ENCODE measurements at places on chromosomes 13 and 19.
A peak's percentile ranks its signal among the peaks of the same experiment; 100 is the strongest.

- DNase-seq = no peak
Observed at GRCh38 chr13:33426131-33426530, 140.6 kb upstream of the STARD13 start.

GRCh38 chr19:15551293-15552004, 43.1 kb downstream of the CYP4F22 start:
- DNase-seq = peak; percentile 77

GRCh38 chr19:33368074-33368864, 5.2 kb upstream of the CEBPG start:
- no peak for DNase-seq

GRCh38 chr13:59562924-59563323, 600.8 kb downstream of the DIAPH3 start:
- DNase-seq = no peak

DNA sequence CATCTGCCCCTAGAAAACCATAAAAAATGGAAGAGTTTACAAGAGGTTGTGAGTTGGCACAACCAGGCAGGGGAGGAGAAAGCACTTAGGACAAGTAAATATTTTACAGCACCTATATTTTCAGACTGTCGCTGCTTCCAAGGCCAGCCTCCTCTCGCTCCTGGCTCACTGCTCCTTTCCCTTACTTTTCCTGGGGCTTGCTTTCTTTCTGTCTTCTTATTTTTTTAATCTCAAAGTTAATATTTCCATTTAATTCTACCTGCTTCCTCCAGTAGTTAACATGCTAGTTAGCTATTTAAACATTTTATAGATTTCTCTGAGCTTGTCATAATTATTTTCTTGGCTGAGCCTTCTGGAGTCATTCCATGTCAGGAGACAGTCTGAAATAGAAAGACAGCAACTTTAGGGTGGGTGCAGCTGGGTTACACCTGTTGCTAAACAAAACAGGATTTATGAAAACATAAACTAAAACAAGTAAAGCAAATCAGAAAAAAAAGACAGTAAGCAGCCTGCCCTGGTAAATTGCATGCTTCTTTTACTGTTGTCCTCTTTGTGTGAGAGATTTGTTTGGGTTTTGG, 330.1 kb downstream of the DLEU7 start:
- no peak for DNase-seq

- no peak for DNase-seq
Observed at GRCh38 chr19:43224855-43225253, 19.4 kb upstream of the PSG4 start.

DNA sequence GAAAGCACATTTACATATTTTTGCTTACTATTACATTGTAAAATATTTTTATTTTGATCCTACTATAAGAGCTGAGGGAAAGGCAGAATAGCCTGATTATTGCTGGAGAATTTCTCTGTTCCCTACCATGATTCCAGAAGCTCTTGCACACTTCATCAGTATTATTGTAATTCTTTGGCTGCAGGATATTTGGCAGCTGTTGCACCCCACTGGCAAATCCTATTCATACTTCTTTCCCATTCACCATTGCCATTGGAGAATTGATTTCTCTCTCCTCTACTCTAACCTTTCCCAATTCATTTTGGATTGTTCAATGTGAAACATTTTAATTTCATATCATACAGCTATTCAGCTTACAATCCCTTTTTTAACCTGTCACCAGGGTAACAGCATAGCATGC, 238.0 kb downstream of the GGACT start:
- no peak for DNase-seq

DNA sequence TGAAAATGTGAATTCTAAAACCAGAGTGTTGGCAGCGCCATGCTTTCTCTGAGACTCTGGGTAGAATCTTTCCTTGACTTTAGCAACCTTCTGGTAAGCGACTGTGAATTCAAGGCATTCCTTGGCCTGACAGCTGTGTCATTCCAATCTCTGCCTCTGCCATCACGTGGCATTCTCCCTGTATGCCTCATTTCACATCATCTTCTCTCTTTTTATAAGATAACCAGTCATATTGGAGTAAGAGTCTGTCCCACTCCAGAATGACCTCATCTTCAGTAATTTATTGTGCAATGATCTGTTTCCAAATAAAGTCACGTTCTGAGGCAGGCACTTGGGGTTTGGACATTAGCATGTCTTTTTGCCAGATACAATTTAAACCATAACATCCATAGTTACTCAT, 103.4 kb upstream of the POSTN start:
- DNase-seq = no peak

GRCh38 chr19:15974856-15975255, 26.0 kb downstream of the OR10H4 start:
- no peak for DNase-seq

GRCh38 chr13:113611996-113612395, 27.4 kb downstream of the TFDP1 start:
- DNase-seq = no peak

DNA sequence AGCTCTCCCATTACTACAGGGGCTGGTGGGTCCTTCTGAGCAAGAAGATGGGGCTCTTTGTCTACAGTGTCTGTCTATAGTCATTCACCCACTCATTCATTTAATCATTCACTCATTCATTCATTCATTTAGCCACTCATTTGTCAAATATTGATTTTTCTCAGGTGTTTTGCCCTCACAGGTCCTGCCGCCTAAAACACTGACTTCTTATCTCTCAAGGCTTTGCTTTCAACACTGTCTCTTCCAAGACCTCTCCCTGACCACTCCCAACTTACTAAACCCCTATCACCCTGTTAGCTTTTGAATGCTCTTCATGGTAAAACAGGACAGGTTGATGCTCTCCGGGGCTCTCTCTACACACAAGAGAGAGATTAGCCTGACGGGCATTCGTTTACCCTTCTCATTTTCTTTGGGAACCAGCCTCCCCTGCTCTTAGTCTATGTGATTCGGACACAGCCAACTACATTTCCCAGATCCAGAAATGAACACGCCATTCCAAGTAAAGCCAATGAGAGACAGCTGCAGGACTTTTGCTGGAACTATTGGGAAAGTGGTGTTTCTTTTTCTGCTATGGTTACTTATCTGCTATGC, 22.7 kb downstream of the FAM187B start:
- no peak for DNase-seq

GRCh38 chr13:37615276-37615675, 16.7 kb upstream of the POSTN start:
- DNase-seq = no peak

GRCh38 chr13:26485786-26486185, 71.7 kb upstream of the WASF3 start:
- DNase-seq = peak; percentile 38

DNA sequence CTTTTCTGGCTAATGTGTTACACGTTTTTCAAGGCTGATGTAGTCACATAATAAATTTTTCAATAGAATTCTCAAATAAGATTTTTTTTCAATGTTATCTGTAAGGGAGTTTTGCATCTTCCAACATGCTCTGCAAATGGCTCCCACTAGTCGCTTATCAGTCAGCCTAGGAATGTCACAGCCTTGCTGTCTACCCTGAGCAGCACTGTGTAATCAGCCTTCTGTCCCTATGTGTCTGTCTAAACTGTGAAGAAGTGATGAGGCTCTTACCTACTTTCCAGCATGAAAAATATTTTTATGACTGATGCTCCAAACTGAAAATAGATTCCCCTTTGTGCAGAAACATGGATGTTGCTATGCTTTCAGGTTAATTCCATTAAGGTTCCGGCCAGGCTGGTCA, 75.1 kb upstream of the FAM216B start:
- no peak for DNase-seq

GRCh38 chr13:78630511-78630910, 27.2 kb upstream of the POU4F1 start:
- DNase-seq = no peak

DNA sequence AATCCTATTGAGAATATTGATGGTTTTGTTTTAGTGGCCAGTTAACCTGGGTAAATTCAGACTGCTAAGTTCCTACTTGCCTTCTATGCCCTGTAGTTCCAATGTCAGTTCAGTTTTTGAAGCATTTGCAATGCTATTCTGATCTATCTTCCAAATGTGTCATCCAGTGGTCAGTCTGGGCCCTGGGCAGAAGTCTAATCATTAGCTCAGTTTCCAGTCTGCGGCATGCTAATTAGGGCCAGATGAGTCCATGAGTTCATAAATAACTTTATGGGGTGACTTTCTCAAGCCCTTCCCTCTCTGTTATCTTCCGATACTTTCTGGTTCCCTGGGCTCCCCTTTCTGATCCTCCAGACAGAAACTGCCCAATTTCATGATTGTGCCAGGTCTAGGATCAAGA, 32.7 kb downstream of the FAM187B start:
- no peak for DNase-seq

DNA sequence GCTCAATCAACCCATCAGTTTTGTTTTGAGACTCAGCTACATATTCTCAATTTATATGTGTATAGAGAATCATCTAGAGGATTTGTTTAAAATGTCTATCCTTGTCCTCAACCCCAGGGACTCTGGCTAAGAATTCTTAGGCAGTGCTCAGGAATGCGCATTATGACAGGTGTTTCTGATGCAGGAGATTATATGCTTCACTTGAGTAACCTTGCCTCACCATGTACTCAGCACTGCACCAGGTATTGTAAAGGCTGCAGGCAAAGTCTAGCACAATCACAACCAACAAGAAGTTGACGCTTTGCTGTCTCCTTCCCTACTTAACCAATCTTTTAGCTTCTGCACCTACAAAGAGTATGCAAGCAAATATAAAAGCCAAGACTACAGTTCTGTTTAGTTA, 79.6 kb downstream of the LACC1 start:
- no peak for DNase-seq

DNA sequence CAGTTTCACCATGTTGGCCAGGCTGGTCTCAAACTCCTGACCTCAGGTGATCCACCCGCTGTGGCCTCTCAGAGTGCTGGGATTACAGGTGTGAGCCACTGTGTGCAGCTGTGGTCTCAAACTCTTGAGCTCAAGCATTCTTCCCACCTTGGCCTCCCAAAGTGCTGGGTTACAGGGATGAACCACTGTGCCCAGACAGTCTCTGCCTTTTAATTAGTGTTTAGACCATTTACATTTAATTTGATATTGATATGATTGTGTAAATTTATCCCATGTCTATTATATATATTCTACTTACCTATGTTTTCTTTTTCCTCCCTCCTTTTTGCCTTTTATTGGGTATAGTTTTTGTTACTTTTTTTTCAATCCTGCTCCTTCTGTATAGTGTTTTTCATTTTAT, 1.9 kb downstream of the NFKBIB start:
- DNase-seq = no peak

DNA sequence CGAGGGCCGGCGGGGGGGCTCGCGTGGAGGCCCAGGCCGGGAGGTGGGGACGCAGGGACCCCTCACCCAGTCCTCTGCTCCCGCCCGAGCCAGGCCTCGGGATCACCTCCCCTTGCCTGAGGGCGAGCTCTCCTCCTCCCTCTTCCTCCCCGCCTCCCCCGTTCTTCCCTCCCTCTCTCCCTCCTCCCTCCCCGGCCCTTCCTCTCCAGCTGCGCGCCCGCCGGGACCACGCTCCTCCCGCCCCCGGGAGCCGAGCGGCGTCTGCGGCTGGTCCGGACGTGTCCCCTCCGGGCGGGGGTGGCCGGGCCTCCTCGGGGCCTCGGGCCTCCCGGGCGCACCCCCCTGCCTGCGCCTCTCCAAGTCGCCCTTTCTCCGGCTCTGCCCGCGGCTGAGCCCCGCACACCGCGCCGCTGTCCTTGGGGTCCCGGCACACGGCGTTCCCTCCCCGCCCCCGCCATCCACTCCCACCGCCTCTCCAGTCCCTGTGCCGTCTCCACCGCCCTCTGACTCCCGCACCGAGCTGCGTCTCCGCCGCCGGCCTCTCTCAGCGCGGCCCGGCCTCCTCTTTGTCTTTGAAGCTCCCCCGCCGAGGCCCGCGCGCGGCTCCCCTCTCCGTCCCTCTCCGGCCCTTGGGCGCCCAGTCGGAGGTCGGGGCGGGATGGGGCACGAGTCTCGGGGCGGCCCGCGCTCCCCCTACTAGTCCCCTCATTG, 5.7 kb downstream of the SOX1 start:
- peak; percentile 96 for DNase-seq

- DNase-seq = no peak
Observed at GRCh38 chr19:37114001-37114400, 35.8 kb downstream of the ZNF420 start.

DNA sequence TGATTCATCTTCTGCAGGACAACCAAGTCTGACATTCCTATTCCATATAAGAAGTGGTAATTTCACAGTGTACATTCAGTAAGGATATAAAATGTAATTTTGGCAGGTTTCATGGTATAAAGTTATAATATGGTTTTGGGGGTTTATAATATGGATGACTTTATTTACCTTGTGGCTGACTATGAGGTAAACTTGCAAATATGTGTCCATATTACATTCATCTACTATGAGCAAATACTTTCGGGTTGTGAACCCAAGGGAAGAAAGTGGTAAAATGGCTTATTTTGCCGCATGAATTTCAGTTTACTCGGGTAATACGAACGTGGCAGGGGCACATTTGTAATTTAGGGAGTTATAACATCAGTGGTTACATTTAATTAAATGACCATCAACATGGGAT, 86.7 kb upstream of the TNFSF11 start:
- no peak for DNase-seq

GRCh38 chr13:100625447-100625846, 36.9 kb upstream of the GGACT start:
- DNase-seq = no peak

- no peak for DNase-seq
Observed at GRCh38 chr19:19470579-19470978, 44.8 kb downstream of the TSSK6 start.

DNA sequence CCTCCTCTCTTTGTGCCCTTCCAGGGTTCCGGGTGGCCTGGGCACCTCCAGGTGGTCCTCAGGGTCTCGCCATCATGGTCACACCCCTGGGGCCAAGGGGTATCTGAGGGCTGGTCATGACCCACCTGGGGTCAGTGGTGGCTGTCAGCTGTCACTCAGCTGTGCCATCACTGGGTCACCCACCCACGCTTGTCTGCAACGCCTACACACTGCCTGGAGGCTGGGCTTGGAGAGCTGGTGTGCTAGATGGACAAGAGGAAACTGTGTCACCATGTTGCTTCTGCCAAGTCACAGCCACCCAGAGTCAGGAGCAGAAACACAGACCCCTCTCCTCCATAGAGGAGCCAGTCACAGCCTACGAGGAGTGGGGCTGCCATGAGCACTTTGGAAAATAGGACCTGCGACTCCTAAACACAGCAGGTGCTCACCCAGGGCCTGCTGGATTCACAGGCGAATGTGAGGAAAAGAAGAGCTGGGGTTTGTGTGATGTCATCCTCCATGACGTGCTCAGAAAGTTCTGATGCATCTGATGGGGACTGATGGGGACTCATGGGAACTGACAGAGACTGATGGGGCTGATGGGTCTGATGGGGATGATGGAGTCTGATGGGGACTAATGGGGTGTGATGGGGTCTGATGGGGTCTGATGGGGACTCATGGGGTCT, 10.7 kb upstream of the GRTP1 start:
- DNase-seq = peak; percentile 20

- peak; percentile 49 for DNase-seq
Observed at GRCh38 chr13:36858290-36858689, 39.3 kb downstream of the RFXAP start.

DNA sequence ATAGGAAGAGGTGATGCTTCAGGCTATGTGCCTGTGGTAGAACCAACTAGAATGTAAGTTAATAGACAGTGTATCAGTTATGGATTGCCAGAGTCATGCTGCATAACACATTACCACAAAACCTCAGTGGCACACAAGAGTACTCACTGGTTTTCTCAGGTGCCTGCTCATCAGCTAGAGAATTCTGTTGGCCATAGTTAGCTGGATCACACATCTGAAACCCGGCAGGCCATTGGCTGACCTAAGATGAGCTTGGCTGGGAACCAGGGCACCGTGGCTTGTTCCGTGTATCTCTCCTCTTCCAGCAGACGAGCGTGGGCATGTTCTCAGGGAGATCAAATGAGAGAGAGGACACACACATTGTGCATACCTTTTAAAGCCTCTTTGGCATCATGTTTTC, 76.7 kb downstream of the TEX26 start:
- no peak for DNase-seq
